ENCODE measurements at places on chromosomes 3 and 15. TPM values are rescaled to one million over a fixed set of nuclear protein-coding genes. Genes with fewer than 3 reads are reported as not detected.

- H3K27ac ChIP-seq, result no peak overlapping the region
- no peaks in the 10 kb centered on the region for H3K36me3 ChIP-seq
- H3K4me1 ChIP-seq, result peaks cover 7% of the 10 kb centered on the region
- H3K27me3 ChIP-seq, result no peaks in the 10 kb centered on the region
- no peak overlapping the region for H3K4me3 ChIP-seq
- no peak for DNase-seq
Measured at GRCh38 chr15:43969802-43970375, 143.1 kb downstream of the WDR76 start.

- H3K4me1 ChIP-seq, result peaks cover 18% of the 10 kb centered on the region
- H3K36me3 ChIP-seq, result no peaks in the 10 kb centered on the region
- peak; percentile 69 for DNase-seq
- H3K4me3 ChIP-seq, result peak overlapping the region; percentile 78
- H3K27me3 ChIP-seq, result no peaks in the 10 kb centered on the region
Measured at GRCh38 chr3:11720304-11720898, 76.7 kb upstream of the VGLL4 start.

DNA sequence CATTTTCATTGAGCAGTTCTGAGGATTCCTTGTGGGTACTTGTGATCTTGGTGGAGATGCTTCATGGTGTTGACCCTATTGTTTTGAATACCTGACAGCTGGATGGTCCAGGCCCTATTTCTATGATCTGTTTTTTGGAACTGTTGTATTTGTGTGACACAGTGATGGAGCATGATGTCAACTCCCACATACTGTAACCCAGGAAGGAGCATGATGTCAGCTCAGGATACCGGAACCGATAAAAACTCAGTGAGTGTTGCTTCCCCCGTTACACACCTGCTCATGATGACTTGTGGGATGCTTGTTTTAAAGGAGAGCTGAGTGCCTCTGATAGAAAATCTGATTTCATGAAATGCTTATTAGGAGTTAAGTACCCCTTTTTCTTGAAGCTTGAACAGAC, 45.1 kb downstream of the ZBTB38 start:
- DNase-seq, result no peak
- peak overlapping the region; percentile 25 for H3K4me3 ChIP-seq
- H3K36me3 ChIP-seq, result peaks cover 7% of the 10 kb centered on the region
- H3K27me3 ChIP-seq, result no peaks in the 10 kb centered on the region
- H3K27ac ChIP-seq, result peak overlapping the region; percentile 98
- H3K4me1 ChIP-seq, result peaks cover 93% of the 10 kb centered on the region

- no peak for DNase-seq
- peaks cover 5% of the 10 kb centered on the region for H3K4me1 ChIP-seq
- no peak overlapping the region for H3K27ac ChIP-seq
- no peaks in the 10 kb centered on the region for H3K27me3 ChIP-seq
- no peak overlapping the region for H3K4me3 ChIP-seq
- no peaks in the 10 kb centered on the region for H3K36me3 ChIP-seq
Measured at GRCh38 chr3:127542441-127542952, 48.0 kb downstream of the TPRA1 start.

DNA sequence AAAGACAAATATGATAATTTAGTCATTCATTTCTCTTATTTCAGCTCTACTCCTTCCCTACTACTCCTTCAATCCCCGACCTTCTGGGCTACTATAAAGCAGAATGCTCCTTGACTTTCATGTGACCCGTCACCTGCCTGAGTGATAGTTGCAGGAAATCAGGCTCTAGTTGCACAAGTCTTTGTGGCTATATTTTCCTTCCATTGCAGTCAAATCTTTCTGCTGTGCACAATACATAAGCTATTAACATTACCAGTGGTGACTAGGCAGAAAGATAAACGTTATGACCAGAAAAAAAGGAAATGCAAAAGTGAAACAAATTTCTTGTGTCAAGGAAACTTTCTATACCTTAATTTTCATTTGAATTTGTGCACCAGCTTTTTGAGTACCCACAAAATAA, 2.3 kb downstream of the SUCNR1 start:
- H3K4me1 ChIP-seq, result peaks cover 12% of the 10 kb centered on the region
- no peak overlapping the region for H3K4me3 ChIP-seq
- H3K27me3 ChIP-seq, result no peaks in the 10 kb centered on the region
- no peak overlapping the region for H3K27ac ChIP-seq
- no peaks in the 10 kb centered on the region for H3K36me3 ChIP-seq
- no peak for DNase-seq

GRCh38 chr3:117398141-117398899, 688.7 kb downstream of the TUSC7 start:
- no peak for DNase-seq
- no peak overlapping the region for H3K27ac ChIP-seq
- no peaks in the 10 kb centered on the region for H3K36me3 ChIP-seq

- H3K4me1 ChIP-seq, result no peaks in the 10 kb centered on the region
- DNase-seq, result no peak
- H3K36me3 ChIP-seq, result peaks cover 33% of the 10 kb centered on the region
- H3K4me3 ChIP-seq, result no peak overlapping the region
Measured at GRCh38 chr15:43446344-43446743, 46.6 kb downstream of the TP53BP1 start.

- no peak overlapping the region for H3K27ac ChIP-seq
- no peaks in the 10 kb centered on the region for H3K4me1 ChIP-seq
- DNase-seq, result no peak
- H3K36me3 ChIP-seq, result peaks cover 100% of the 10 kb centered on the region
Measured at GRCh38 chr15:93017526-93017925, 71.5 kb downstream of the RGMA start.

DNA sequence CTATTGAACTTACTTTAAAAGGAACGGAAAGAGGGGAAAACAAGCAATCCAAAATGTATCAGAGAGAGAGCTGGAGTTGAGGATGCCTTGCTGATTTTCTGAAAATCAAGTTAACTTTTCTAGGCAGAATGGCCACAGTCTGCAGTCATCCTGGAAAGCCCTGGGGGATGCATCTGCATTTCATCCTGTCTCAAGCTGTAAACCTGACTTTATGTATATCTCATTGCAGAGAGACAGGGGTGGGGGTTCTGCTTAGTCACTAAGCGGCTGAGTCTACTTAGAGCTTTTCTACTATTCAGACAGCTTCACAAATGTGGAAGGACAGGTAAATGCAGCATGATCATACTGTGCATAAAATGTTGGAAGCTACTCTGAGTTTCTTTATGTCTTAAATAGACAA, 41.4 kb downstream of the MRPS25 start:
- no peak for DNase-seq
- H3K4me3 ChIP-seq, result no peak overlapping the region
- no peak overlapping the region for H3K27ac ChIP-seq
- H3K36me3 ChIP-seq, result peaks cover 84% of the 10 kb centered on the region

GRCh38 chr15:98134905-98135304, 174.4 kb downstream of the ARRDC4 start:
- H3K36me3 ChIP-seq, result no peaks in the 10 kb centered on the region
- no peak for DNase-seq
- no peak overlapping the region for H3K27ac ChIP-seq

DNA sequence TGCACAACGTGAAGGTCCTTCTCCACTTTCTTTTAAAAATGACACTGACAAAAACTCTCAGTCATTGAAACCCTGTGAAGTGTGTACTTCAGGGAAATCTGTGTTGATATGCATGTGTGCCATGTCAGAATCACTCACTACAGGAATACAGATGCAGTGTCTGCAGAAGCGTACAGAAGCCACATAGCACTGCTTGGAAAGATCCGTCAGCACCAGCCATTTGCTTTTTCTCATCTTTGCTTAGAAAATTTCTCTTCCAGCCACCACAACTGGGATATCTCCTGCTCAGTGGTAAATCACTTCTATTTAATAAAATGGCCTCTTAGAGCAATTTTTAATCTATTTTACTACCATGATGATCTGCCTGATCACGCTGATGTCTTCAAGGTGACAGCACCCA, 91.3 kb upstream of the ARHGEF26 start:
- no peaks in the 10 kb centered on the region for H3K36me3 ChIP-seq
- no peak for DNase-seq
- H3K4me1 ChIP-seq, result no peaks in the 10 kb centered on the region
- H3K27me3 ChIP-seq, result no peaks in the 10 kb centered on the region
- H3K4me3 ChIP-seq, result no peak overlapping the region

- no peak for DNase-seq
- no peaks in the 10 kb centered on the region for H3K4me1 ChIP-seq
- no peaks in the 10 kb centered on the region for H3K36me3 ChIP-seq
- no peak overlapping the region for H3K27ac ChIP-seq
- H3K27me3 ChIP-seq, result no peaks in the 10 kb centered on the region
- no peak overlapping the region for H3K4me3 ChIP-seq
Measured at GRCh38 chr3:34582055-34582454, 783.6 kb downstream of the PDCD6IP start.

- H3K4me1 ChIP-seq, result peaks cover 94% of the 10 kb centered on the region
- H3K36me3 ChIP-seq, result peaks cover 14% of the 10 kb centered on the region
- H3K27ac ChIP-seq, result peak overlapping the region; percentile 92
- DNase-seq, result no peak
Measured at GRCh38 chr3:45604596-45604995, 10.0 kb downstream of the LIMD1 start.

DNA sequence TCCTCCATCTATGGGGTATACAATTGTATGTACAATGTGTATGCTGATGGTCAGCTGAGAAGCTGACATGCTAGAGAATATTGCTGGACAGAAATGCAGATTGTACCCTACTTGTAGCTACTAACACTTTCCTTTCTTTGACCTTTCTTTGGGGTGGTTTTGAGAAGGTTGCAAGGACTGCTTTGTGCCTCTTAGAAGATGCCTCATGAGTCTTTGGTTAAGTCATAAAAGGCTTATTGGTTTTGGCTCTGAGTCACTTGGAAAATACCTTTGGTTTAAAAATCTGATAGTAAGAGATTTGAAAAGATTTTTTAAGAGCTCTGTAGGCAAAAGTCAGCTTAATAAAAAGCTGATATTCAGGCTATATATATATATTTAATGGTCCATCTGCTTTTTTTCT, 71.5 kb downstream of the ZMAT3 start:
- no peaks in the 10 kb centered on the region for H3K27me3 ChIP-seq
- H3K27ac ChIP-seq, result no peak overlapping the region
- no peaks in the 10 kb centered on the region for H3K4me1 ChIP-seq

GRCh38 chr15:79455943-79456342, 23.8 kb downstream of the MINAR1 start:
- H3K4me3 ChIP-seq, result no peak overlapping the region
- peaks cover 6% of the 10 kb centered on the region for H3K27me3 ChIP-seq
- H3K36me3 ChIP-seq, result no peaks in the 10 kb centered on the region
- H3K27ac ChIP-seq, result no peak overlapping the region
- no peaks in the 10 kb centered on the region for H3K4me1 ChIP-seq
- no peak for DNase-seq

GRCh38 chr15:45630917-45631691, 3.7 kb upstream of the SQOR start:
- H3K36me3 ChIP-seq, result no peaks in the 10 kb centered on the region
- DNase-seq, result no peak
- peak overlapping the region; percentile 14 for H3K4me3 ChIP-seq
- peak overlapping the region; percentile 46 for H3K27ac ChIP-seq

GRCh38 chr3:69326855-69327300, 59.0 kb downstream of the FRMD4B start:
- no peak for DNase-seq
- peaks cover 74% of the 10 kb centered on the region for H3K4me1 ChIP-seq
- no peaks in the 10 kb centered on the region for H3K27me3 ChIP-seq
- no peaks in the 10 kb centered on the region for H3K36me3 ChIP-seq

- H3K36me3 ChIP-seq, result no peaks in the 10 kb centered on the region
- peak; percentile 85 for DNase-seq
- no peak overlapping the region for H3K4me3 ChIP-seq
- no peaks in the 10 kb centered on the region for H3K27me3 ChIP-seq
- H3K4me1 ChIP-seq, result peaks cover 81% of the 10 kb centered on the region
Measured at GRCh38 chr15:68364028-68364659, 67.8 kb downstream of the ITGA11 start.

GRCh38 chr15:51205050-51205975, 110.6 kb upstream of the TNFAIP8L3 start:
- DNase-seq, result no peak
- H3K36me3 ChIP-seq, result no peaks in the 10 kb centered on the region
- no peak overlapping the region for H3K27ac ChIP-seq
- H3K4me1 ChIP-seq, result no peaks in the 10 kb centered on the region

- peak overlapping the region; percentile 69 for H3K4me3 ChIP-seq
- H3K4me1 ChIP-seq, result no peaks in the 10 kb centered on the region
- peak overlapping the region; percentile 96 for H3K27ac ChIP-seq
- no peaks in the 10 kb centered on the region for H3K36me3 ChIP-seq
- no peaks in the 10 kb centered on the region for H3K27me3 ChIP-seq
Measured at GRCh38 chr3:142224482-142225072, 808 bp downstream of the GK5 start.

GRCh38 chr3:149670742-149671492, 13.1 kb upstream of the WWTR1 start:
- DNase-seq, result no peak
- H3K27me3 ChIP-seq, result no peaks in the 10 kb centered on the region
- no peaks in the 10 kb centered on the region for H3K4me1 ChIP-seq
- H3K36me3 ChIP-seq, result no peaks in the 10 kb centered on the region

- peak; percentile 26 for DNase-seq
- no peak overlapping the region for H3K4me3 ChIP-seq
- peaks cover 3% of the 10 kb centered on the region for H3K36me3 ChIP-seq
- no peak overlapping the region for H3K27ac ChIP-seq
Measured at GRCh38 chr3:14455571-14456317, 53.3 kb downstream of the SLC6A6 start.

- H3K27ac ChIP-seq, result no peak overlapping the region
- H3K36me3 ChIP-seq, result no peaks in the 10 kb centered on the region
- H3K27me3 ChIP-seq, result no peaks in the 10 kb centered on the region
- H3K4me1 ChIP-seq, result no peaks in the 10 kb centered on the region
- no peak for DNase-seq
Measured at GRCh38 chr3:4509043-4509442, 15.9 kb downstream of the ITPR1 start.

Gene SETD5
- 28.2 TPM for polyA plus RNA-seq

Gene RPL22L1
- polyA plus RNA-seq, result 97.3 TPM

Gene CCR9
- polyA plus RNA-seq, result 0.03 TPM

Gene CFAP100
- not detected for polyA plus RNA-seq

Gene ZCWPW2
- 1.1 TPM for polyA plus RNA-seq

Gene CASR
- not detected for polyA plus RNA-seq

Gene ACTC1
- polyA plus RNA-seq, result 12,542 TPM

Gene PLS1
- 0.80 TPM for polyA plus RNA-seq

Gene CCR8
- polyA plus RNA-seq, result not detected
